HS-27A (cell line): ENCODE measurements at places on chromosomes 11 and 22.

- DNase-seq, result no peak
Observed at GRCh38 chr22:32588063-32588462, 113.5 kb downstream of the FBXO7 start.

DNA sequence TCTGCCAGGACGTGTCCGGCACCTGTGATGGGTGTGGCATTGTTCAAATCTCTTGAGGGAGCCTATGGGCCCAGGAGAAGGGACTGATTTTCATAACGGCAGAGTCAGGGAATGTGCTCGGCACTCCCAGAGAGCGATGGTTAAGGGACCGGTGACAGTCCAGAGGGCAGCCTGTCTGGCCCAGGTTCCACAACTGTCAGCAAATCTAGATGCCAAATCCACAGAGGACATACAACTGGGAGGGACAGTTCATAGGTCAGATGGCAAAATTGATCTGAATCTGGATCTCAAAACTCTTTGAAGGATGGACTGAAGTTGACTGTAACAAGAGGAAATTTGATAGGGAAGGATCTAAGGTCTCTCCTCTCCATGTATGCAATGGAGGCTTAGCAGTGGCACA is 7.5 kb downstream of the SEC14L2 start:
- DNase-seq, result no peak

DNA sequence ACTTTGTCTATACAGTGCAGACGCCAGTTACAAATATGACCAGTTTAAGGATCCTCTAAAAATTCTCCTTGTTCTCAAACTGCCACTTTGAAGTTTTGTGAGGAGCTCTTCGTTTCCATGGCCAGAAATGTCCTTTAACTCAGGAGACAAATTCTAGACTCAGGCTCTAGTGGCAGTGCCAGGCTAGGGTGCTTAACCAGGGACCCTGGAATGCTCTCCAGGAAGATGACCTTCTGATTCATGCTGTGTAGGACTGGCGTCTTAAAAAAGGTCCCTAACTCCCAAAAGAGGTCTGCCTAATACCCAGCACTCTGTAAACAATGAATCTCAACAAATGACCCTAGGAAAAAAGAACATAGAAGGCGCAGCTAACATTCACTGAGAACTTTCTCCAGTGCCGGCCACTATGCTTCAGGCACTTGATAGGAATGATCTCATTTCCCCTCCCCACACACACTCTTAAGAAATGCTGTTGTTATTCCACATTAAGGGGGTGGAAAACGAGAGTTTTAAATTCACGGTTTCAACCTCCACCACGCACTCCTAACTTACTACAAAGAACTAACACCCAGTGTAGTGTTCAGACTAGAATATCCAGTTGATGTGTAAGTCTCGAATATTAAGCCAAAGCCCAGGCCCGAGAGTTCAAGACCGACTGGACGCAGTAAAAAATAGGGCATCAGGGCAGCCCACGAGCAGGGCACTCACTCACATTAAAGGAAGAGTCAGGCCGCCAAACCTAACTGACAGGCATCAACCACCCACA is 747 bp downstream of the NXF1 start:
- DNase-seq, result no peak

DNA sequence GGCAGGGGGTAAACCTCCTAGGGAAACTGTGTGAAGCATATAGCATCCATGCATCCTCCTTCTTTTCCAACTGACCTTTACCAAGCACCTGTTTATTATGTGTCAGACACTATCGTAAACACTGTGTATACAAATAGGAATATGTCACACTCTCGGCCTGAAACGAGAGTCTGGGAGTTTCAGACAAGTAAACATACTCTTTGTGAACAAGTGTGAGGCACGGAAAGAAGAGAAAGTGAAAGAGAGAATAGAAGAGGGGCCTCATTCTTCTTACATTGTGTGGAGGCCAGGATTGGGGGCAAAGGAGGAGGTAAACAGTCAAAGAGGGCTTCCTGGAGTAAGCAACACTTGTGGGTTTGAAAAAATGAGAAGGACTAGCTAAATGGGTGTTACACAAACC is 16.4 kb downstream of the CSNK2A3 start:
- no peak for DNase-seq

DNA sequence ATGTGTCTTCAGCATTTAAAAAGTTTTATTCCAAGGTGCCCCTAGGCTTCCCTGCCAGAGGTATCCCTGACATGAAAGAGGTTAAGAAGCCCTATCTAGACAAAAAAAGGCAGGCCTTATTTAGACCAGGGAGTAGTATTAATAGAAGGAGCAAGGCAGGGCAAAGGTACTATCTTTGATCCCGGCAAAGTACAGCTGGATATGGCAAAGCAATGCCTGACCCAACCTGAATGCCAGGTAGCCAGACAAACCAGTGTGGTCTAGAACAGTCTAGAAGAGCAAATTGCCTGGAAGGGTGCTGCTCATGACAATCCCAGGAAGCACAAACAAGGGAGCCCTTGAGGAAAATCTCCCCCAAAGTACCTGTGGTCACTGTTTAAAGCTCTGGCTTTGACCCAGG is 62.6 kb upstream of the SYT13 start:
- DNase-seq, result no peak

DNA sequence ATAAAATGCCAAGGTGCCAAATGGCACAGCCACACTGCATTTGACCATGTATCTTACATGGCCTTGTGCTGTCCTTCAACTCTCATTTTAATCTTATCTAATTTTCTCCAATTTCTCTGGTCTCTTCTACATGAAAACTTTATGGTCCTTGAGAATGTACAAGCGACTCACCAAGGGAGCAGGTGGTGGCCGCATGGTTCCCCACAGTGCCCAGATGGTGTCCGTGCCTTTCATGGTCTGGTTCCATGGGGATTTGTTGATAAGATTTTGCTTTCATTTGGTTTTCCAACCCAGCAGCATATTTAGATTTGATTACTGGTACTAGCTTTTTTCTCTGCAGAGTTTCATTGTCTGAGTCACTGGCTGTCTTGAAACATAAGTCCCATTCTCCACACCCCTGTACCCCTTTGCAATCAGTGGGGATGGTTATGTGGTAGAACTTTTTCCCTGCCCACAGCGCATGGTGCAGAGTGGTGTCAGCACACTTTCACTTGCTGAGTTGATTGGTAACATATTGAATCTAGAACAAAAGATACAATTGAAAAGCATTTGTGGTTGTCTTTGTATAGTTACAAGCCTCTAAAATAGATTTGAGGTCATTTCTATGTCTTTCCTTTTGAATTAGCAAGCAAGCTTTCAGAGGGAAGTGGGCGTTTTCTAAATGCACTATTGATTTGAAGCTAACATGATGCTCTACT is 24.1 kb downstream of the ZNRF3 start:
- DNase-seq, result no peak

GRCh38 chr11:25860677-25861450 is 471.1 kb upstream of the ANO3 start:
- no peak for DNase-seq

- DNase-seq, result no peak
Observed at GRCh38 chr11:64745189-64745520, 1.2 kb upstream of the RASGRP2 start.

GRCh38 chr22:39592081-39593065 is 21.8 kb downstream of the CACNA1I start:
- DNase-seq, result peak; percentile 59

DNA sequence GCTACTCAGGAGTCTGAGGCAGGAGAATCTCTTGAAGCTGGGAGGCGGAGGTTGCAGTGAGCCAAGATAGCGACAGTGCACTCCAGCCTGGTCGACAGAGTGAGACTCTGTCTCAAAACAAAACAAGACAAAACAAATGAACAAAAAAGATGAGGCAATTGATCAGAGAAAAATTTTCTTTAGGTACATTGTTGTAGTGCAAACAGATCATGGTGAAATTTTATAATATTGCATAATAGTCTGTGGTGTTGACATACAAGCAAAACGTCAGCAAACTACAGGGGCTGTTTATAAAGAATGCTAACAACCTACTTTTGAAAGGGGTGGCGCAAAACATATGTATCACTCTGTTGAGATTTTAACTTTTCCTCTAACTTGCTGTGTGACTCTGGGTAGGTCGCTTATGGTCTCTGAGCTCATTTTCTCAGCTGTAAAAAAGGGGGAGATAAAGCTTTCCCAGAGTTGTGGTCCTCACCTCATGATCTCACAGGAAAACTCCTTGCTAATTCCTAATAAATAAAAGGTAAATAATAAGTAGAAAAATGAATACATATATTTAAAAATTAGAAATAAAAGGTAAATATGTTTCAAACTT is 64.8 kb upstream of the NUP160 start:
- DNase-seq, result no peak

DNA sequence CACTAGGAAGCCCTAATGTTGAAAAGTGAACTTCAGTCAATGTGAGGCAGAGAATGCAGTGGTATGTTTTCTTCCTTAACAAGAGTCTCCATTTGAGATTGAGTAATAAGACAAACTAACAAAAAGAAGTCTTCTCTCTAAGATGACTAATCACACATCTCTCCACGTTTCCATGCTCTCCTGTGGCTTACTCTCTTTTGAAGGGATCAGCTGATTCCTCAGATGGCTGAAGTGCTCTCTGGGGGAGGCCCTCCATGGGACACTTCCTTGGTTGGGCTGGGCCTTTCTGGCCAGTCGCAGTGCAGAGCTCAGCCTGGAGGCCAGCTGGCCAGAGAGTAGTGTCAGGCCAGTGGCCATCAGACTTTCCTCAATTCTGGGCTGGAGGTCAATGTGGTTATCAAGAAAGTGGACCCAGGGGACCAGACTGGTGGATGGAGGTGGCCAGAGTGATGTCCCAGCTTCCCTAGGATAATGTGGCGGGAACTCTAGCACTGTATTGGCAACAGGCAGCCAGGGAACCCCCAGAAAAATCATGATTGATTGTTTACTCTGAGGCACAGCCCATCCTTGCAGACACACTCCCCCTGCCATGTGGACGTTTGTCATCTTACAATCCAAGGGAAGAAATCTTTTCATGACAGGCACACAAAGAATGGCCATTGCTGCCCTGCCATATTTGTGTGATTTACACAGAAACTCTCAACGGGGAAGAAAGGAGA is 14.5 kb downstream of the CSRP3 start:
- no peak for DNase-seq

DNA sequence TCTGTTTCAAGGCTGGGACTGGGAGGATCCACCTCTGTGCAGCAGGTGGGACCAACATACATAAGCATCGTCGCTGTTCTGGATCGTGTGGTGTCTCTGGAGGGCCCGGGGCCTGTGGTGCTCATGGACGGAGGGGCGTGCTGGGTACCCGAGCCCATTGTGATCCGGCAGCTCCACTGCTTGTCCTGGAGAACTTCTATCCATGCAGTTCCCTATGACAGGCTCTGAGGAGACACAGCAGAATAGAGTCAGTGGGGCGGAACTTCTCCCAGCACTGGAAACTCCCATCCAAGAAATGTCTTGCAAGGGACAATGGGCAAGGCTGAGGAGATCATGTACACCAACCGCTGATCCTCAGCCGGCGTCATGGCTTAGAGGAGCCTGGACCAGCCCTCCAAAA is 11.6 kb upstream of the APOA1 start:
- no peak for DNase-seq

DNA sequence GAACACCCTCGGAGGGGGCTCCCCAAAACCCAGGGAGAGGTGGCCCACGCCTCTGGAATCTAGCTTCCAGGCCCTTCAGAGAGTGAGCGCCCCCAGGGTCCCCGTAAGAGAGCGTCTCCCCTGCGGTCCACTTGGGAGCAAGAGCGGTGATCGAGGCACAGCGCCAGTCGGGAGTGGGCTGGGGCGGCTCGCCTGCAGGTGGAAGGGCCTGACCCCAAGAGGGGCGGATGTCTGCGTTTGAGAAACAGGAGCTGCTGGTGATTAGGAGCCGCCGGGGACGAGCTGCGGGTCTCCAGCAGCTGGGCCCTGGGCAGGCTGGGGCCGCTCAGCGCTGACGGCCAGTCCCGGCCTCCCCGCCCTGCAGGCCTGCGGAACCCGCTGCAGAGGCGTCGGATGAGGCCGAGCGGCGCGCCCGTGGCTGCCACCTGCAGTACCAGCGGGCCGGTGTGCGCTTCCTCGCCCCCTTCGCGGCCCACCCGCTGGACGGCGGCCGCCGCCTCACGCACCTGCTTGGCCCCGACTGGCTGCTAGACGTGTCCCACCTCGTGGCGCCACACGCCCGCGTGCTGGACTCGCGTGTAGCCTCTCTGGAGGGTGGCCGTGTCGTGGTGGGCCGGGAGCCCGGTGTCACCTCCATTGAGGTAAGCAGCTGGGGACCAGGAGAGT is 10.0 kb downstream of the TMEM132A start:
- no peak for DNase-seq

GRCh38 chr11:75968021-75968625 is 153.1 kb downstream of the UVRAG start:
- DNase-seq, result peak; percentile 60

DNA sequence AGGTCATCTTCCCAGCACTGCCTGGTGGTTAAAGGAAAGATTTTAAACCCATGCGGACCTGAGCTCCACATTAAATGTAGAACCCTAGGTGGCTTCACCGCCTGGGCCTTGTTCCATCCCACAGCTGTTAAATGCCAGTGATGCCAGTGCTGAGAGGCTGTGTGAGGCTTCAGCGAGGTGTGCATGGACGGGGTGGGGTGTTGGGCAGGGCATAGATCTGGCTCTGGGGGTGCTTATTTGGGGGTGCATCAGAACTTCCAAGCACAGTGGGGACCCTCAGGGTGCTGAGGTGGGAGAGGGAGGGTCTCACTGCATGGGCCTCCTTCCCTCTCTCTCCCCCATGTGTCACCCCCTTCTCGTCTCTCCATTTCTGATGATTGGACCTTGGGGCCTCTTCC is 90.1 kb upstream of the B3GAT1 start:
- no peak for DNase-seq

- no peak for DNase-seq
Observed at GRCh38 chr11:34055218-34056000, 3.9 kb downstream of the CAPRIN1 start.

DNA sequence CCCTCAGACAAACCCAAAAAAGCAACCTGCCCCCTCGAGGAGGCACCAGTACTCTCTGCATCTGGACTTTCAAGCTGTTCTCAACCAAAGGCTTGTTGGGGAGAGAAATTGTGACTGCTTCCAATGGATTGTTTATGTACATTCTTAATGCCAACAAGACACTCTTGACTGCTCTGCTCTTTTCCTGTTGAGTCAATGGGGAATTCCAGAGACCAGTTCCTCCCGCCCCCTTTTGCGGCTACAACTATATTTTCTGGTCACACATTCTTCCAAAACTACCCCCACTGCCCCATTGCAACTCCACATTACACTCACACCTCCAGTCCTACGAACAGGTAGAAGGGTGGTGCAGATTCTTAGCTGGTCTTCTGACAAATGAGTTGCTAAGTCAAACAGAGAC is 187.0 kb downstream of the DSCAML1 start:
- no peak for DNase-seq

DNA sequence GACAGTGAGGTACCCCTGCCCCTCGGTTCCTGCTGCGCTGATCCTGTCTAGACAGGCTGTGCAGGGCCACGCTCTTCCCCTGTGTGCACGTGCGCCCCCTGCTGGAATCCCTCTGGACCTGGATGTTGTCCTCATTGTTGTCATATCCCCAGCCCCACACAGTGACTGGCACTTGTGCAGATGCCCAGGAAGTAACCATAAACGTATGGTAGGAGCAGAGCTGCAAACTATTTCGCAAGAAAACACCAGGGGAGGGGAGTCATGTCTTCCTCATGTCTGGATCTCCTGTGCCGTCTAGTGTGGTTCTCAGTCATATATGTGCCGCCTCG is 114.7 kb downstream of the CRYBB2 start:
- no peak for DNase-seq

- no peak for DNase-seq
Observed at GRCh38 chr11:122394313-122394712, 261.2 kb upstream of the UBASH3B start.

- DNase-seq, result no peak
Observed at GRCh38 chr11:79470161-79470560, 29.3 kb upstream of the TENM4 start.
